ENCODE measurements at places on chromosomes 1 and 21.

DNA sequence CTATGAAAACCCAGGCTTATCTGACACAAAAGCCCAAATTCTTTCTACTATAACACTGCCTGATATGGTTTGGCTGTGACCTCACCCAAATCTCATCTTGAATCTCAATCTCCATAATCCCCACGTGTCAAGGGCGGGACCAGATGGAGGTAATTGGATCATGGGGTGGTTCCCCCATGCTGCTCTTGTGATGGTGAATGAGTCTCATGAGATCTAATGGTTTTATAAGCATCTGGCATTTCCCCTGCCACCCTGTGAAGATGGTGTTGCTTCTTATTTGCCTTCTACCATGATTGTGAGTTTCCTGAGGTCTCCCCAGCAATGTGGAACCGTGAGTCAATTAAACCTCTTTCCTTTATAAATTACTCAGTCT lies 123.3 kb upstream of the USP24 start:
- no peak for DNase-seq

DNA sequence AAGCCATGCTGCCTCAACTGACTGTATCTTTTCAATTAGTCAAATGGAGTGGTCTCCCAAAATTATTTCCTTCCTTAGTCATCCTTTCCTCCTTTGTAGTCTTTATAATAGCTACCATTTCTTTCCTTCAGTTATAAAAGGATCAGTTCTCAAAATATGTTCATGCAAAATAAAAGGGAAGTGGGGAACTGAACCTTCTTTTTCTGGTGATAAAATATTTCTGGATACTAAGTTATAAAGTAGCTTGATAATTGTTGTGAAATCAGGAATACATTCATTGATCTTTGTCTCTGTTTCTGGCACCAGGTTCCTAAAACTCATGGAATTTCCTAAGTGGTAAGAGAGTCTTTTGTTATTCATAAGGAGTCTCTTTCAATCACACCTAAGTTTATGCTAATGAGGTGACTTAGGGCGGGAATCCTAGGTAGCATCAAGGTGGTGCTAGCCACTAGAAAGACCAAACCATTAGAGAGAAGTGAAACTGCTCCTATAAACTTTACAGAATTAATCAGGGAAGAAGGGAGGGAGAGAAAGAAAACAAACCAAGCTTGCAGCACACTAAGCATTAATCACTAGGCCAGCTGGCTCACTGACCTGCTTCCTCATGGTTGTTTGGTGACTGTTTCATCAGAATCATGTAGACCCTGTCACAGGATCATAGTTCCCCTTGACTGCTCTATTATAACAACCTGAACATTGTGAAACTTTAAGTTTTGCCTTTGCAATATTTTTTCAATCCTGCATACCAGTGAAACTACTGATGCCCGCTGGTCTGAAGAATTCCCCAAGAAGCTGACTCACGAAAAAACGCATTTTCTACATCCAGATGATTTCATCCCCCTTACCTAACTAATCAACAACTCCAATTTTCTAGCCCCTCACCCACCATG lies 161.6 kb upstream of the PTBP2 start:
- DNase-seq, result peak; percentile 100

- peak; percentile 80 for DNase-seq
These were observed 2.8 kb downstream of the SCNN1D start for GRCh38 chr1:1282998-1283397.

- no peak for DNase-seq
These were observed 42.6 kb downstream of the SLC44A3 start for GRCh38 chr1:94862718-94863117.

GRCh38 chr1:95380909-95381308 lies 146.9 kb downstream of the RWDD3 start:
- DNase-seq, result no peak

DNA sequence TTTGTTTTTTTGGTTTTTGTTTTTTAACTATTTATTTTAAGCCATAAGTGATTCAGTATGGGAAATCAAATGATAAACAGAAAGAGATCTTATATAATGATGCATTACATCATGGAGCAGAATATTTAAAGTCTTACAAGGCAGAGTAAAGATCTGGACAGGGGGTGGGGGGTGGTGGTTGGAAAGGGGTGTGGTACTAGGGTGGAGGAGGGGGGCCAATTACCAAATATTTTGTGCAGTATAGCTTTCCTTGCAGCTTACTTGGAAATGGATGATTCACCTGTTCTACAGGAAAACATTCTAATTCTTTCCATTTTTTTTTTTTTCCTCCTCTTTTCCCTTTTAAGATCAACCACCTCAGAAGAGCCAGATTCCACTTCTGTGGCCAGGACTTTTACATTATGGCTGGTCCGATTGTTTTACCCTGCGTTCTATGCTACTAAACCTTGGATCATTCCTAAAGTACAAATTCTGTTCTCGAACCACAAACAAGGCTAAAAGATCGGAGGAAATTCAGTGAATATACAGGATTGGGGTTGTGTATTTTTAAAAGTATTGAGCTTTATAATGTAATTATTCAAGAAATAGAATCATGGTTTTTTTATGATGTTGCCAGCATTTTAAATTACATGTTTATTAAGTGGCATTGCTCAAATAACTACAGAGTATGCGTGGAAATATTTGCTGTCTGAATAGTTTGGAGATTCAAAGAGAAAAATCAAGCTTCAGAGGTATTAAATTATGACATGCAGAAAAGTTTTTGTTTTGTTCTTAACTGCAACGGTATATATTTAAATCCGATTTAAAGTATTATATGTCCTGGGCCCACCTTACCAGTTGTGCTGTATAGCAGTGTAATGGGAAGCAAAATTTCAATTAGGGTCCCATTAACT lies 859.5 kb downstream of the USP25 start:
- DNase-seq, result peak; percentile 33

- DNase-seq, result no peak
These were observed 53.8 kb upstream of the NUF2 start for GRCh38 chr1:163267962-163268361.

DNA sequence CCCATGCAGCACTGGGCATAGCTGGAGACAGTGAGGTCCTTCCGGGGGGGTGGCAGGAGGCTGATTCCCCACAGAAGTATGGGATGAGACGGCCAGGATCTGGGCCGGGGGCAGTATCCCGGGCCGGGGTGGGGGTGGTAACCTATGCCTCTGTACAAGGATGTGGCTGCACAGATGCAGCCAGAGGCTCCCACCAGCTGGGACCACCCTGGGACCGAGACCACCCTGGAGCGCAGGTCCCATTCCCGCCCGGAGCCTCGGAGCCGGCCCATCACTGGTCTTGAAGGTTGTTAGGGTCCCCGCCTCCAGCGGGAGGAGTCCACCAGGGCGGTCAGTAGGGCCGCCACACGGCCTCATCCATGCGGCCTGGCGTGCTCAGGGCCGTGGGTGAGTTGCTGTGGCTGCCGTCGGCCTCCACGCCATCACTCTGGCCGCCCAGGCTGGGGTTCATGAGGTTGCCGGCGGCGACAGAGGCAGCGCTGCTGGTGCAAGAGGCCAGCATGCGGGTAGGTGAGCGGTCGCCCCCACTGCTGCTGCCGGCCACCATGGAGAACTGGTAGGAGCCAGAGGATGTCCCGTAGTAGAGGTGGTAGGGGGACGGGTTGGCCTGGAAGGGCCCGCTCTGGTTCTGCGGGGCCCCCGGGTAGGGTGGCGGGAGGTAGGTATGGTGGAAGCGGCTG lies 28.1 kb downstream of the RUNX3 start:
- DNase-seq, result no peak

Measured in fibroblast of mammary gland (primary cell).